Stimulated activated CD4-positive, alpha-beta T cell treated with anti-CD3 and anti-CD28 coated beads, Interleukin-15, amount 100 ng/mL, for 1 hour (primary cell): ENCODE measurements at places on chromosomes 2 and 18.

GRCh38 chr2:3557639-3558204 is 411 bp downstream of the RNASEH1 start:
- no peak for DNase-seq

DNA sequence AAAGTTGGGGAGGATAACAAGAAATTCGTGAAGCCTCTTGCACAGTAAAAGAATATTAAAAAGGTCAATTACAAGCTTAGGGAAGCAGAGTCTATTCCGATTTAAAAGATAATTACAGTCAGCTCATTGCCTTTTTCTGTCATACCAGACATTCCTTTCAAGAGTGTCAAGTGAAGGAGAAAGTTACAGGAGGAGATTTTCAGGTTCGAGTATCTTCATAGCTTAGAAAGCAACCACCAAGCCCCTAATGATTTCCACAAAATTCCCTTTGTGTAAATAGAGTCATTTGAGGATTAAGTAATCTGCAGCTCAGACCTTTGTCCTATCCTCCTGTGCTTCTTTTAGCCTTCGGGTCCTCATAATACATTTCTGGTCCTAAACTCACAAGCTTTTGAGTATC is 414.9 kb downstream of the CDH2 start:
- no peak for DNase-seq

DNA sequence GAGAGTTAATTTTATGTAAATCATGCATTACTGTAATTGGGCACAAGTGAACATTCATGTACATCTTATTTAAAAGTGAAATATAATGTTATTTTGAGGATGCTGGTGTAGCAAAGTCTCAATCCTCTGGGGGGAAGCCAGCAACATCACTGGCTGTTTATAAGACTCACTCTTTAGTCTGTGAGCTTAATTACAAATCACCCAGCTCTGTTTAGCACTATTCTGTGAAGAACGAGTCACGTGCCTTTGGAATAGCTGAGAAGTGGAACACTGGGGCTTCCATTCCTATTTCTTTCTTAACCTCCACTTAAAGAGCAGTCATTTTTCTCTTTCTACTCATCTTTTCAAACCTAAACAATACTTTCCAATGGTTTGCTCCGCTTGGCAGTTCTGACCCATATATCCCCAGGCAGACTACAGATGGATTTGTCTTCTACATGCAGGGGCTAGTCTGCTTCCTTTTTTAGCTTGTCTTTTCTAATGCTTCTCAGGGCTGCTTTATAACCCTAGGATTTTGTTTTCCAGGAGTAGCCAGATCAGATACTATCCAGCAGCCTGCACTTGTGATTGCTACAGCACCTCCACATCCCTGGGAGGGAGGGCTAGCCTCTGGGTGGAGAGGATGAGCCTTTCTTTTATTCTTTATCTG is 95.3 kb upstream of the CAVIN2 start:
- DNase-seq: no peak

DNA sequence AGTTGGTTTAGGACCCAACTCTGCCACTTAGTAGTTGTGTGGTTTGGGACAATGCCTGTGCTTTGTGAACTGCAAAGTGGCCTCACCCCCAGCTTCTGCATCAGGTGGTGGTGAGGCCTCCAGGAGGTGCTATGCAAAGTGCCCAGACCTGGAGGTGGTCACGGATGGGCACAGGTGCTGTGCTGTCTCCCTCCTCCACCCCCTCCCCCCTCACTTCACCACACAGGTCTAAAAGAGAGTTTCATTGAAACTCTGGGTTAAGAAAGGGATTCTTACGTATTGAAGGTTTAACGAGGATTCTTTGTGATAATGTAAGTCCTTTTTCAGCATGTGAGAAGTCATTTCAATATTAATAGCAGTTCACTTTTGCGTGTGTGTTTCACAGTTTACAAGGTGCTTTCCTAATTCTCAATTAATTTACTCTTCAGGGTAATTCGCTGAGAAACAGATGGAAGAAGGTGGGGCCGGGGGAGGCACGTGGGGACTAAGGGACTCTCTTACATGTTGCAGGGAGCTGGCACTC is 369.9 kb downstream of the LPIN1 start:
- no peak for DNase-seq

- no peak for DNase-seq
Observed at GRCh38 chr2:17380003-17380402, 138.2 kb downstream of the RAD51AP2 start.
